G401 (cell line): ENCODE measurements at places on chromosomes 16 and 17.

GRCh38 chr17:76090517-76091129 lies 11.6 kb downstream of the ZACN start:
- DNase-seq: no peak

- DNase-seq: peak; percentile 63
Measured at GRCh38 chr16:2842340-2843000, 12.4 kb downstream of the ZG16B start.

- peak; percentile 73 for DNase-seq
Measured at GRCh38 chr16:67415872-67416793, at the start of gene ZDHHC1. TSS of gene ZDHHC1 (minus strand) at chr16:67416477. CDS start at chr16:67407775, 8,702 bp downstream.

GRCh38 chr17:51764387-51764971 lies 394.0 kb downstream of the CA10 start:
- DNase-seq: peak; percentile 95

GRCh38 chr16:90072442-90073105 lies 4.6 kb downstream of the PRDM7 start:
- DNase-seq: no peak

DNA sequence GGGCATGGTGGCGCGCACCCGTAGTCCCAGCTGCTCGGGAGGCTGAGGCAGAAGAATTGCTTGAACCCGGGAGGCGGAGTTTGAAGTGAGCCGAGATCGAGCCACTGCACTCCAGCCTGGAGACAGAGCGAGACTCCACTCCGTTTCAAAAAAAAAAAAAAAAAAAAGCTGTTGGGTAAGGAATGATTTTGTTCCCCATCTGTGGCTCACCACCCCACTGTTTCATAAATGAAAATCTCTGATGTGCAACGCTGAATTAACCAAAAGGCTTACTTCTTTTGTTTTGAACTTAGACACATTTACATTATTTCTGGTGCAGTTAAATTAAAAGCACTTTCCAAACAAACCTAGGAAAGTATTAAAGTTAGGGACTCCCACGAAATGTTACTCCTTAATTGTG lies 1.2 kb upstream of the METTL9 start:
- DNase-seq: no peak

GRCh38 chr16:86681031-86681756 lies 102.8 kb downstream of the FOXL1 start:
- DNase-seq: no peak

DNA sequence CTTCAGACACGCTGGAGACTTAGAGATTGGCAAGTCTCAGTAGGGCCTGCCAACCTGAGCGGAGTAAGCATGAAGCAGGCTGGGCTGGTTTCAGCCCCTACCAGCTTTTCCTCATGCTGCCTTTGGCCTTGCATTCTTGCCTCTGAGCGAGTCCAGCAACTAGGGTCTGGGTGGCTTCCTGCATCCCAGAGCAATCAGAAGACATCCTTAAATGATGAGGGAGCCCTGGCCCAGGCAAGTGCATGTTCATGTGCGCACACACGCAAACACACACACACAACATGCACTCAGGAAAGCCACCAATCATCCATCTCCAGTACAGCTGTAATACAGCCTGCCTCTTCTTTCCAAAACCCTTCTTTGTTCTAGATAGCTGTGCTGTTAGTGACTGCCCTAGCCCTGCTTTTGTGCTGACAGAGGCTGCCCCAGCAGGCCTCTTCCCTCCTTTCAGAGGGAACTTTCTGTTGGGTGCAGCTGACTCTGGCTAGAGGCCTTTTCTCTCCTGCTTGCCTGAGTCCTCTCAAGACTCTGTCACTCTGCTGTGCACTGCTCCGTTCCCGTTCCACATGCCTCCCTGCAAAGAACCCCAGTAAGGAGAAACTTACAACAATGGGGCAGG lies 30.7 kb upstream of the TBX2 start:
- no peak for DNase-seq

DNA sequence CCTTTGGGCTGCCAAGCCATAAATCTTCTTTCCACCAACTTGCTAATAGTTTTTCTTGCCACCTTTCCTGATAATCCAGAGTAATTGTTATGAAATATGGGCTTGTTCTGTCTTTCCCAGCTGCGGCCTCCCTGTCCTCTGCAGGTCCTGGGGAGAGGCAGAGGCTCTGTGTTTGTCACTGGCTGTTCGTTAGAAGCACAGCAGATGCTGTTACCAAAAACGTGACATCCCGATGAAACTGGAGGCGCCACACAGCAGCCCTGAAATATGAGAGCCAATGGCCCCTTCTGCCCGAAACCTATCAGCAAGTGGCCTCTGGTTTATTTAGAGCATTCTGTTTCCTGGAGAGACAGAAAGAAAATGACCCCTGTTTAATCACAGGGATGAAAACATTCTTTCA lies 115.1 kb upstream of the ANKFN1 start:
- no peak for DNase-seq

GRCh38 chr16:65125322-65125721 lies 3.5 kb upstream of the CDH11 start:
- no peak for DNase-seq

DNA sequence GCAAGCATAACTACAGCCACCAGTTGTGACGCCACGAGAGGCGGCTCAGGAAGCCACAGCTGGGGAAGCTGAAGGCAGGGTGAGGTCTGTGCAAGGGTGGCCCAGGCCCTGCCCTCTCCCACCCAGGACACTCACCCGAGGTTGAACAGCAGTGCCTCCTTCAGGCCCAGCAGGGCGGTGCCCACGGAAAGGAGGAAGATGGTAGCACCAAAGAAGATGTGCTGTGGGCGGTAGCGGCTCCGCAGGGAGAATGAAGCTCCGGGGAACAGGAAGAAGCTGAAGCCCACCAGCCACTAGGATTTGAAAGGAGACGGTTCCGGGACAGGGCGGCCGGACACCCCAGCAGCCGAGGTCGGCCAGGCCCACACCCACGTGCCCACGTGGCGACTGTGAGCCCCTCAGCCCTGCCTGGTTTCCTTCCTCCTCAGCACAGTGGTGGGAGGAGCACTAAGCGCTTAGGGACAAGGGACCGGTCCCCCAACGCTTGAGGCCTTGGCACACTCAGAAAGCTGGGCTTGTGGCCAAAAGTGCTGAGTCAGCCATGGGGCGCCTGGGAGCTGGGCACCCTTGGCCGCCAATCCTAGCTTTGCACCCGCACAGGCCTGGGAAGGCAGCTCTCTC lies 11.0 kb downstream of the CYB561 start:
- DNase-seq: peak; percentile 15

- DNase-seq: peak; percentile 94
Measured at GRCh38 chr16:29900102-29900887, at the start of gene ASPHD1. TSS of gene ASPHD1 (plus strand) at chr16:29900488. CDS start at chr16:29900972, 484 bp downstream.

DNA sequence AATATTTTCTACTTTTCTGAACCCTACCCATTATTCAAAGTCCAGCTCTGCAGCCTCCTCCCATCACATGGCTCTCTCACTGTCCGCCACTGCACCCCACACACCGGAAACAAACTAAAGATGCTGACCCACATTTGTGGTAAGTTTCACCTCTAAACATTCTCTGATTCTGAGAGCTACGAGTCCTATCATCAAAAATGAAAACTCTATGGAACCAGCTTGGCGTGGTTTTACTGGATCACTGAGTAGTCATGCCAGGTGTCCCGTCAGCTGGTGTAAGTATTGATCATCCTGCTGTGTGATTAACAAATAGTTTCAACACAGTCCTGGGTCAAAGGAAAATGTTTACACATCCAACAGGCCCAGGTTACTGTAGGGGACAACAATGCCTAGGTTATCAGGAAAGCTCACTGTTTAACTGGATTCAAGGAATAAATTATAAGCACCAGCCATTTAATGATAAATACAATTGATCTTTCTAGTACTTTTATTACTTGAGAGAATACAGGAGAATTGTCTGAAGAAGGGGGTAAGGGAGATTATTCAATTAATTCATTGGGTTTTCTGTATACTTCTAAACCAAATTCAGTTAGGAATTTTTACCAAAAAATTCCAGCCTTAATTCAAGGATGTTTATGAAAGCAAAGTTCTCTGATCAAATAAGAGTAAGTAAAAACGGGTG lies 33.9 kb downstream of the CYTH1 start:
- DNase-seq: no peak

DNA sequence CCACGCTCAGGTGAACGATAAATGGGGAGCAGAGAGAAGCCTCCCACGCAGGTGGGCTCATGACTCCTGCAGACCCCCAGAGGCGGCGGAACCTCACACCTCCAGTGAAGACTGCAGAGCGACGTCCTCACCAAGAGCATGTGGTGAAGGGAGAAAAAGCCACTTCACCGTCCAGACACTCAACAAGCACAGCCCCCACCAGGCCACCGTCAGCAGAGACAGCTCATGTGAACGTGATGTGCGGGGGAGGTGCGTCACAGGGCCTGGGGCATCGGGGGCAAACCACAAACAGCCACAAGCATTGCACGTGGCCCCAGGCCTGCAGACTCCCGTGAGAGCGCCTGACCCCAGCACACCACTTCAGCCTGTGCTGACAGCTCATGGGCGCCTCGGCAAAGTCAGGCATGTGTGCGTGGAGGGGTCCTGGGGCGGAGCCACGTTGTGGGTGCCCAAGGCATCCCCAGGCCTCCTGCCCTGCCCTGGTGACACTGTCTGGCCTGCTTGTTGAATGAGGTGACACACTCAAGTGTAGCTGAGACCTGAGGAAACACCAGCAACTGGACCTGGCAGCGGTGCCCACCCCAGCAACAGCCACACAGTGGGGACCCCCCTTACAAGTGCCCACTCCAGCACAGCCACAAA lies 19.0 kb downstream of the LMF1 start:
- no peak for DNase-seq

DNA sequence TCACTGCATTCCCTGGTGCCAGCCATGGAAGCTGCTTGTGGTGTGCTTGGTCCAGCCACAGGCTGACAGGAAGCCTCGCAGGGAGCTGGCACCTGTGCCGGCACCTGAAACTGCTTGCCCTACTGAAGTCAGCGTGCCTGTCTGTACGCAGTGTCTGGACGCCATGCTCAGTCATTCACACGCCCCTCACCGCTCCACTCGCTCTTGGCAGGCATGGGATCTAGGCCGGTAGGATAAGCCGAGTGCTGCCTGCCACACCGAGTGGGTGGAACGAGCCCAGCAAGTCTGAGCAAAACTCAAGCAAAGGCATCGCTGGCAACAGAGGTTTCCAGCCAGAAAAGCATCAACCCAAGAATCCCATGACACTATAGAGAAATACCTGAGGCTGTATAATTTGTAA lies 350.6 kb downstream of the CDH11 start:
- DNase-seq: no peak

DNA sequence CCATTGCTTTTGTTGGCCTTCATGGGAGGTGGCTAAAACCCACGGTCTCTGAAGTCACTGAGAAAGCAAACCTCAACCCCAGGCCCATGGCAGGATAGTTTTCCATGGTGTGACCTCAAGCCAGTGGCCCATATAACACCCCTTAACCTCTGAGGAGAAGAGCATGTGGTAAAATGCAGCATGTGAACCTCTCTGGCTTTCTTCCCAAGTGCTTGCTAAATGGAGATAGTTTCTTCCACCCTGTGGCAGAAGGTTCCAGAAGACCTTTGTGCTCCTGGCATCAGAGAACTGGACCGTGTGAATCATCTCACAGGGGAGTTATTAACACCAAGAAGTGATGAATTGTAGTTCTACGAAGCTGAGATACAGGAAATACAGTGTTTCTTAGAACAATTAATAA lies 47.3 kb downstream of the MYOCD start:
- DNase-seq: no peak

DNA sequence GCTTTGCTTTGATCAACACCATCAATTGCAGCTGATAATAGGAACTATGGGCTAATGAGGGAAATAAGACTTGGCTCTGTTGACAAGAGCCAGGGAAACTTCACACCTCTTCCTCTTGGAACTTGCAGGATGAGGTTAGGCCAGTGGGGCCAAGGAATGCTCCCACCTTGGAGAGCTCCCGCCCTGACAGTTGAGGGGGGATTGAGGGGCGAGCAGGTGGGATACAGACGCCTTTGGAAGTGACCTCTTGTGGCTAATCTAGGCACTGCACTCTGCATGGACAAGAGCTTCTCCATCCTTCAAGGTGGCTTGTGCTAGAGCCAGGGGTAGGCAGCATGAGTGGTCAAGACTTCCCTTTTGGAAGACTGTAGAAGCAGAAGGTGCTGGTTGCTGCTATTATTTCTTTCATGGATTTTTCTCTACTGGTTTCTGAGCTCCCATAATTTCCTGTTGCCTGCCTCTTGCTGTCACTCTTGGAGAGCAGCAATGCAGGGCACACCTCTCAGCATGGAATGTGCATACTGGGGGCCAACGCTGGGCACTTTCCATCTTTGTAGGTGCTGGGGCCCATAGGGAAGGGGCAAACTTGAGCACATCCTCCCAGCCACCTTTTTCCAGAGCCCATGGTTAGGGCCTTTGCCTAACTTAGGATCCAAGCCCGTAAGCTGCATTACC lies 2.3 kb upstream of the PHF12 start:
- peak; percentile 60 for DNase-seq

DNA sequence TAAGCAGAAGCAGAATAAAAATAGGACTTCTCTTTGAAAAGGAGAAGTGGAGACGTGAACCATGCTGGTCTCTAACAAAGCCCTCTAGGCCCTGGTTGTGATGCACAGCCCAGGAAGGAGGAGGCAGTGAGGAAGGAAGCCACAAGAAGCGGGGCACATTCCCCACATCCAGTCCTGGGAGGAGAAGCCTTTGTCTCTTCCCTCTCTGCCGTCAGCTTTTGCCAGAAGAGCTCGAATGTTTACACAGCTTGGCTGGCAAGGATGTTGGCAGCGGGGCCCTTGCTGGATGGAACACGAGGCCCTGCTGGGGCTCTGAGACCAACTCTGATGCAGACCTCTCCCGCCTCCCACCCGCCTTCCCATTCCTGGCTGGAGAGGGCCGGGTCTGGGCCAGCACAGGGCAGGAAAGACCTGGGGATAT lies 91.3 kb downstream of the MAF start:
- DNase-seq: peak; percentile 99

GRCh38 chr17:15900871-15901270 lies 44.1 kb upstream of the ADORA2B start:
- DNase-seq: no peak

DNA sequence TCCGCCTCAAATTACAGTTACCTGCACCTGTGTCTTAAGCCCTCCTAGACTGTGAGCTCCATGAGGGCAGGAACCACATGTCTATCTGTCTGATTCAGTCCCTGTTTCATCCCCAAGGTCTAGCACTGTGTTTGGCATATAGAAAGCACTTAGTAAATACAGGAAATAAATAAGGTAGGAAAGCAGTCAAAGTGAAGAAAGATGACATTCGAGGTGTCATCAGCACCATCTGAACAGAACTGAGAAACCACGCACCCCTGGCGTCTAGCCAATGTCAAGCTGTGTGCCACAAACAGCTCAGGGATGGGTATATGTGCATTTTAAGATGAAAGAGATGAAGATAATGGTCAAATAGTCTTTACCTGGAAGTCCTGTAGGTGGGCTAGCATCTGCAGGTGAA lies 79.6 kb upstream of the ATP2A3 start:
- no peak for DNase-seq

- DNase-seq: no peak
Measured at GRCh38 chr16:719815-720446, 1.0 kb upstream of the ANTKMT start.

GRCh38 chr17:28700830-28701492 lies 10.7 kb downstream of the PROCA1 start:
- DNase-seq: no peak

DNA sequence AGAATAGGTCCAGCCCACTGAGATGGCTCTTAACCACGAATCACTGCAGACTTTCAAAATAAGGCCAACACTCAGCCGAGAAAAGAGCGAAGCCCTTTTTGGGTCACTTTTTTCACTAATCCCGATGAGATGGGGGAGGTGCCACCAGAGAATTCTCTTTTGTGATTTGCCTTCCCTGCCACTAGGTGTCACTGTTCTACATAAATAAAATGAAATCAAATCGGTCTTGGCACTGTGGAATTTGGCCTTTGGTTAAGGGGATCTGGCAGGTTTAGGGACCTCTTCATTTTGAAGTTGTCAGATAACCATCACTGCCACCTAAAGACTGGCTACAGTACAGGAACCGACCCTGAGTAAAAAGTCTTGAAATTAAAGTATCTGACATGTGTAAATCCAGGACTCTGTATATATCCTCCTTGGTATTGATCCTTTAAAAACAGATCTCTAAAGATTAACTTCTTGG lies 147.0 kb downstream of the HS3ST4 start:
- DNase-seq: peak; percentile 80
